ENCODE measurements at places on chromosomes 2 and 18. TPM values are rescaled to one million over a fixed set of nuclear protein-coding genes. Genes with fewer than 3 reads are reported as not detected.
A peak's percentile ranks its signal among the peaks of the same experiment; 100 is the strongest.

DNA sequence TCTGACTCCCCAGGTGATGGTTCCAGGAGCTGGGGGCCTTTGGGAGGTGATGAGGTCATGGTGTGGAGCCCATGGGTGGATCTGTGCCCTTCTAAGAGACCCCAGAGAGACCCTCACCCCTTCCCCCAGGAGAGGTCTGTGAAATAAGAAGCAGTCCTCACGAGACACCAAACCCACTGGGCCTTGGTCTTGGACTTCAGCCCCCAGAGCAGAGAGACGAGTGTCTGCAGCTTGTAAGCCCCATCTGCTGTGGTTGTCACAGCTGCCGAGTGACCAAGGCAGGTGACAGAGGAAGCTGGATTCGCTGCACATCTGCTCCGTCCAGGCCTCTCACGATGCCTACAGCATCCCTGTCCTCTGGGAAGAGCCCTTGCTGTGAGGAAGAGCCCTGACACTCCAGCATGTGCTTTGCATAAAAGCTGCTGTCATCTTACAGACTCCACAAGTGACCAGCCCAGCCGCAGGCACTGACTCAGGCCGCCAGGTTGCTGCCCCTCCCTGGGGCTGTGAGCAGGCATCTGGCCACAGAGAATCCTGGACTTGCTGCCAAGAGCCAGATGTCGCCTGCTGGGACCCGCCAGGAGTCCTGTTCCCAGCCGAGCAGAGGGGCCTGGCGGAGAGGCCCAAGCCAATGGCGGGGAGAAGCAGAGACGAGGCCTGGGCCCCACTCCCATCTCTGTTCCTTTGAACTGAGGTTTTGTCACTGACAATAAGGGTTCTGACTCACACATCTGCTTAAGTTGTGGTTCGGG lies 150.8 kb downstream of the PXDN start:
- no peaks in the 10 kb centered on the region for H3K4me1 ChIP-seq
- H3K27me3 ChIP-seq, result no peaks in the 10 kb centered on the region
- DNase-seq, result no peak
- no peak overlapping the region for H3K27ac ChIP-seq
- H3K4me3 ChIP-seq, result no peak overlapping the region

DNA sequence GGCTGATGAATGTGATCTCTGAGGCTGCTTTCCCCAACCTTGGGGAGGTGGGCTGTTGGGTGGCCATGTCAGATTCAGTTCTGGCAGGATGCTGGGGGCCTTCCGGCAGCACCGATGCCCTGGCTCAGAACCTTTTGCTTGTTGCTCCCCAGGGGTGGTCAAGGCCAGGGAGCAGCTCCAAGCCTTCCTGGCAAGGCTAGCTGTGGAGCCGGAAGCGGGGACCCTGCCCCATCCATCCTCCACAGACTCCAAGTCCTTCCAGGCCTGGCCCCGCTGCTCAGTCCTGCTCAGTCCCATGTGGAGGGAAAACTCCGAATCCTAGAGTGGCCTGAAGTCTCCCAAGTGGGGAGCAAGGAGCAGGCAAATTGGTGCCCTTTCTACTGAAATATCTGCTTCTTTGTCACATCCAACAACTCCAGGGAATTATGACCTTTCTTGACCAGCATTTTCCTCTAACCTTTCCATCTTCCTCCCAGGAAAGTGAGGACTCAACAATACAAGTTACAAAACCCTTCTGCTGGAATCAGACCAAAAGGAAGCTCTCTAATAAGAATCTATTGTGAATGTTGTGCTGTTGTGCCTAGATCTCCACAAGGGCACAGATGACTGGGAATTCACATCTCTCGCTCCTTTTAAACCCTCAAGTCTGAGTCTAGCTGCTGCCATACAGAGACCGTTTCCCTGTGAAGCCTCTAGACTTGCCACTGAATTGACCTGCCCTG lies 134.0 kb downstream of the MCFD2 start:
- DNase-seq, result no peak
- H3K27me3 ChIP-seq, result peaks cover 12% of the 10 kb centered on the region
- H3K27ac ChIP-seq, result no peak overlapping the region
- H3K4me3 ChIP-seq, result no peak overlapping the region
- H3K36me3 ChIP-seq, result no peaks in the 10 kb centered on the region
- no peaks in the 10 kb centered on the region for H3K4me1 ChIP-seq

GRCh38 chr2:15173501-15173900 lies 387.6 kb downstream of the NBAS start:
- H3K4me3 ChIP-seq, result no peak overlapping the region
- peaks cover 34% of the 10 kb centered on the region for H3K4me1 ChIP-seq
- peaks cover 21% of the 10 kb centered on the region for H3K36me3 ChIP-seq

GRCh38 chr2:85853499-85854165 lies 35.2 kb downstream of the ST3GAL5 start:
- DNase-seq, result peak; percentile 87
- peaks cover 50% of the 10 kb centered on the region for H3K36me3 ChIP-seq
- H3K4me1 ChIP-seq, result peaks cover 60% of the 10 kb centered on the region
- H3K4me3 ChIP-seq, result peak overlapping the region; percentile 76

- H3K36me3 ChIP-seq, result peaks cover 4% of the 10 kb centered on the region
- H3K4me1 ChIP-seq, result peaks cover 21% of the 10 kb centered on the region
- H3K4me3 ChIP-seq, result peak overlapping the region; percentile 94
- no peak overlapping the region for H3K27ac ChIP-seq
- H3K27me3 ChIP-seq, result peaks cover 94% of the 10 kb centered on the region
Observed at GRCh38 chr2:19363474-19363778, 5.0 kb upstream of the OSR1 start.

- H3K36me3 ChIP-seq, result no peaks in the 10 kb centered on the region
- peaks cover 2% of the 10 kb centered on the region for H3K4me1 ChIP-seq
- no peak for DNase-seq
- no peak overlapping the region for H3K4me3 ChIP-seq
- H3K27ac ChIP-seq, result no peak overlapping the region
Observed at GRCh38 chr2:69083235-69083748, 70.3 kb downstream of the ANTXR1 start.

- no peak overlapping the region for H3K27ac ChIP-seq
- H3K4me1 ChIP-seq, result peaks cover 36% of the 10 kb centered on the region
- no peak overlapping the region for H3K4me3 ChIP-seq
- H3K36me3 ChIP-seq, result peaks cover 6% of the 10 kb centered on the region
Observed at GRCh38 chr2:234029150-234029733, 21.3 kb upstream of the SPP2 start.

- H3K4me1 ChIP-seq, result no peaks in the 10 kb centered on the region
- H3K27ac ChIP-seq, result no peak overlapping the region
- H3K36me3 ChIP-seq, result no peaks in the 10 kb centered on the region
- no peak overlapping the region for H3K4me3 ChIP-seq
- no peaks in the 10 kb centered on the region for H3K27me3 ChIP-seq
Observed at GRCh38 chr2:92072461-92073035, 2798.7 kb upstream of the TEKT4 start.

GRCh38 chr2:224711859-224712665 lies 4.1 kb downstream of the CCDC195 start:
- no peaks in the 10 kb centered on the region for H3K4me1 ChIP-seq
- no peaks in the 10 kb centered on the region for H3K36me3 ChIP-seq
- DNase-seq, result no peak
- no peak overlapping the region for H3K4me3 ChIP-seq
- H3K27me3 ChIP-seq, result peaks cover 5% of the 10 kb centered on the region
- no peak overlapping the region for H3K27ac ChIP-seq

- H3K36me3 ChIP-seq, result no peaks in the 10 kb centered on the region
- H3K4me3 ChIP-seq, result no peak overlapping the region
- no peaks in the 10 kb centered on the region for H3K4me1 ChIP-seq
- no peak overlapping the region for H3K27ac ChIP-seq
- H3K27me3 ChIP-seq, result peaks cover 2% of the 10 kb centered on the region
Observed at GRCh38 chr18:25310045-25310444, 41.9 kb downstream of the ZNF521 start.

DNA sequence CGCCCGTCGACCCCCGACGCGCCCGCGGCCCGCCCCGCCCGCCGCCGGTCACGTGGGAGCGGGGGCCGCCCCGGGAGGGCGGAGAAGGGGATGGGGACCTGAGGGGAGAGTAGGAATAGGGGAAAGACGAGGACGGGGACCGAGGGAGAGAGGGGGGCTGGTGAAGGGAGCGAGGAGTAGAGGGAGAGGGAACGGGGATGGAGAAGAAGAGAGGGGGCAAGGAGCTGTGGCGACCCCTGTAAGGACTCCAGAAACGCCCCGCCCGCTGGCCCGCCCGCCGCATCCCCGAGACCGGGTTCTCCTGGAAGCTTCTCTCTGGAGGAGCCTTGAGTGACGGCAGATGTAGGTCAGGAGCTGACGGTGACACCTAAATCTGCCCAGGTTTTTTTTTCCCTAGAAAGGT lies 615 bp downstream of the ADNP2 start:
- peaks cover 28% of the 10 kb centered on the region for H3K4me1 ChIP-seq
- peaks cover 19% of the 10 kb centered on the region for H3K36me3 ChIP-seq
- no peaks in the 10 kb centered on the region for H3K27me3 ChIP-seq
- peak overlapping the region; percentile 85 for H3K4me3 ChIP-seq

DNA sequence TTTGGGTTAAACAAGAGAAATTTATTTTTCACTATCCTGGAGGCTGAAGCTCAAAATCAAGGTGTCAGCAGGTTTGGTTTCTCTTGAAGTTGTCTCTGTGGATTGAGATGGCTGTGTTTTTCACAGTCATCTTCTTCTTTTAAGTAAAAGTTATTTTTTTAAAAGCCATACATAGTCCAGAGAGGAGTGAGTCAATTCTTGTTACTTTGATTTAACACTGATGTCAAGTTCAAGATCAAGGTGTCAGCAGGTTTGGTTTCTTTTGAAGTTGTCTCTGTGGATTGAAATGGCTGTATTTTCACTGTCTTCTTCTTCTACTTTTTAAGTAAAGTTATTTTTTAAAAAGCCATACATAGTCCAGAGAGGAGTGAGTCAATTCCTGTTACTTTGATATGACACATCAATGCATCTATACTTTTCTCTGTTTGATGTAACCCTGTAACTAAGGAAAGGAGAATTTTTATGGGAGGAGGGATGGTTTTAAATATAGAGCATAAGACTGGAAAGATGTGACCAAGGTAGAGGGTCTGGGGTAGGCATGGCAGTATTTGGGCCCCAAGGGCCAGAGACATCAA lies 22.5 kb upstream of the RASGRP3 start:
- DNase-seq, result no peak
- H3K27me3 ChIP-seq, result peaks cover 7% of the 10 kb centered on the region
- no peaks in the 10 kb centered on the region for H3K4me1 ChIP-seq
- H3K36me3 ChIP-seq, result no peaks in the 10 kb centered on the region
- no peak overlapping the region for H3K4me3 ChIP-seq

- DNase-seq, result no peak
- no peaks in the 10 kb centered on the region for H3K27me3 ChIP-seq
- no peak overlapping the region for H3K27ac ChIP-seq
- peaks cover 30% of the 10 kb centered on the region for H3K36me3 ChIP-seq
- no peak overlapping the region for H3K4me3 ChIP-seq
Observed at GRCh38 chr2:97844311-97844859, 131.0 kb downstream of the ZAP70 start.

- no peak for DNase-seq
- H3K27ac ChIP-seq, result no peak overlapping the region
- H3K4me1 ChIP-seq, result peaks cover 9% of the 10 kb centered on the region
- no peaks in the 10 kb centered on the region for H3K27me3 ChIP-seq
Observed at GRCh38 chr2:159200498-159200897, 86.0 kb downstream of the WDSUB1 start.

DNA sequence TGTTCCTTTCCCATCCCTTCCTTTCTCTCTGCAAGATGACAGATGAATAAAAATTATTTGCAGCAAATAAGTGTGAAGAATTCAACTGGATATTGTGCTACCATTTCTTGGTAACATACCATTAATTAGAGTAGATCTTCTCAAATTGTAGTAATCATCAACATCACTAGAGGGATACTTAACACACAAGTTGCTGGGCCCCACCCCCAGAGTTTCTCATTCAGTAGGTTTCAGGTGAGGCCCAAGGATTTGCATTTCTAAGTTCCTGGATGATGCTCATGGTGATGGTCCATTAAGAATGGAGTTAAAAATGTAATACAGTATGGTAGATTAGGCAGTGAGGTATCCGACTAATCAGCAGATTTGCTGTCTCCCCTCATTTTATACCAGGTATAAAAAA lies 594.0 kb downstream of the ERBB4 start:
- H3K27ac ChIP-seq, result no peak overlapping the region
- no peak overlapping the region for H3K4me3 ChIP-seq
- H3K4me1 ChIP-seq, result no peaks in the 10 kb centered on the region
- no peaks in the 10 kb centered on the region for H3K27me3 ChIP-seq
- H3K36me3 ChIP-seq, result no peaks in the 10 kb centered on the region

GRCh38 chr2:232714969-232715368 lies 17.8 kb downstream of the GIGYF2 start:
- no peak for DNase-seq
- no peak overlapping the region for H3K27ac ChIP-seq
- peaks cover 18% of the 10 kb centered on the region for H3K4me1 ChIP-seq
- H3K27me3 ChIP-seq, result no peaks in the 10 kb centered on the region

DNA sequence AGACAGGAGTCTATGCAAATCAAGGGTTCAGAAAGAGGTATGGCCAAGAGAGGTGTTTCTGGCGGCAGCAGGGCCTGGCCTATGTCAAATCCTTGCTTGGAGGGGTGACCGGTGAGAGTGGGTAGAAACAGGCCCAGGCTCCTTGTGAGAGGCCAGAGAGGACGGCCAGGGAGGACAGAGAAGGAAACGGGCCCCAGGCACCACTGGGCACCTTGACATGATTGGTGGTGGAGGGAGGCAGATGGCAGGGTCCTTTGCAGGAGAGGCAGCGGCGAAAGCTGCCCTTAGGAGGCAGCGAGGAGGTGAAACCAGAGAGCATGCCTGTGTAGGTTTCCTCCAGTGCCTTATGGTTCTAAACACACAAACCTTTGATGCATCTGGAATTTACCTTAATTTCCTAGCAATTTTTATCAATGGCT lies 6.2 kb downstream of the RAMP1 start:
- DNase-seq, result no peak
- H3K27me3 ChIP-seq, result peaks cover 32% of the 10 kb centered on the region
- H3K36me3 ChIP-seq, result no peaks in the 10 kb centered on the region
- H3K27ac ChIP-seq, result no peak overlapping the region
- no peak overlapping the region for H3K4me3 ChIP-seq

GRCh38 chr2:8189316-8189715 lies 492.5 kb upstream of the ID2 start:
- no peak overlapping the region for H3K27ac ChIP-seq
- H3K27me3 ChIP-seq, result peaks cover 17% of the 10 kb centered on the region
- H3K36me3 ChIP-seq, result no peaks in the 10 kb centered on the region
- H3K4me3 ChIP-seq, result no peak overlapping the region

The LRP2 gene
- total RNA-seq, result 0.09 TPM

The CRYBA2 gene
- total RNA-seq, result not detected

The ACMSD gene
- total RNA-seq, result not detected

The PIGN gene
- total RNA-seq, result 32.0 TPM

The CCDC102B gene
- 1.1 TPM for total RNA-seq

The SOWAHC gene
- 0.26 TPM for total RNA-seq

The NTSR2 gene
- not detected for total RNA-seq

Data from activated CD4-positive, alpha-beta T cell treated with anti-CD3 and anti-CD28 coated beads, Interleukin-2, amount 10 ng/mL, durations not matched to agents 24 days and 14 days (primary cell).